ENCODE measurements at places on chromosomes 2 and 18.

- DNase-seq: no peak
These were observed 36.6 kb downstream of the EHBP1 start for GRCh38 chr2:62741954-62742722.

GRCh38 chr18:3456686-3457069, 6.7 kb downstream of the TGIF1 start:
- no peak for DNase-seq

DNA sequence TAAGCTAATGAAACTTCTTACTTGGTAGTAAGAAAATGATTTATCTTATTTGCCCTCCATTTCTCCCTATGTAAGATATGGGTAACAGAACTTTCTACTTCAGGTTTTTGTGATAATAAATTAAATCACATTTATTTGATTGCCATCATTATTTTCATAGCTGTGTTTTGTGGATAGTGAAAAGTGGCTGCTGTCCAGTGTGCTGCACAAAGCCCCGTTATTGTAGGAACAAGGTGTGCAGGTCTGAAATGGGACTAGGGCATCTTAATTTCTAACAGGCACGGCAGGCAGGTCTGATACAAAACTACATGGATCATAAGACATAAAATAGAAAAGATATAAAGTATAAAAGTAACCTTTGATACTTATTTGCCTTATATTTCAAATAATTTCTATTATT, 51.6 kb upstream of the THSD7B start:
- DNase-seq: no peak

DNA sequence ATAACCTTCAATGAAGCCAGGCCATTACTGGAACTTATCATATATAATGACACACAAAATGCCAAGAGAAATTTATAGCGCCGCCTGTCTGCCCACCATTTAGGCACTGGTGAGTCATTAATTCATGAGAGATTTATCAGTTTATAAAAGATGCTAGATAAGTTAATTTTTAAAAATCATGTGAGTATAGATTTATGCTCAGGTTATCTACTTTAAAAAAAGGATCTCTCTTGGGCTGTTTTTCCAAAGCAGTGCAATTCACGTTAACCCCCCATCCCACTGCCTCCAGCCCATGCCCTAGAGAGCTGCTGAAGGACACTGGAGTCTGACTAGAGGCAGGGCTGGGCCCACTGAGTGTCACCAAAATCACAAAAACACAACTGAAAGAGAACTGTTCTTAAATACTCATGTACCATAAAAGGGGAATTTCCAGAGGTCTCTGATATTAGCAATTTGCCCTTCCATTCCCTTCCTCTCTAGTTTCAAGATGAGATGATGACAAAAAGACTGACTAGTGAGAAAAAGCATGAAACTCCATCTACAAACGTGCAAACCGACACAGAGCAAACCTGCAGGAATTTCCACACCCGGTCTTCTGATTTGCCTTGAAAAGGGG, 160.8 kb downstream of the BCL2 start:
- DNase-seq: no peak

DNA sequence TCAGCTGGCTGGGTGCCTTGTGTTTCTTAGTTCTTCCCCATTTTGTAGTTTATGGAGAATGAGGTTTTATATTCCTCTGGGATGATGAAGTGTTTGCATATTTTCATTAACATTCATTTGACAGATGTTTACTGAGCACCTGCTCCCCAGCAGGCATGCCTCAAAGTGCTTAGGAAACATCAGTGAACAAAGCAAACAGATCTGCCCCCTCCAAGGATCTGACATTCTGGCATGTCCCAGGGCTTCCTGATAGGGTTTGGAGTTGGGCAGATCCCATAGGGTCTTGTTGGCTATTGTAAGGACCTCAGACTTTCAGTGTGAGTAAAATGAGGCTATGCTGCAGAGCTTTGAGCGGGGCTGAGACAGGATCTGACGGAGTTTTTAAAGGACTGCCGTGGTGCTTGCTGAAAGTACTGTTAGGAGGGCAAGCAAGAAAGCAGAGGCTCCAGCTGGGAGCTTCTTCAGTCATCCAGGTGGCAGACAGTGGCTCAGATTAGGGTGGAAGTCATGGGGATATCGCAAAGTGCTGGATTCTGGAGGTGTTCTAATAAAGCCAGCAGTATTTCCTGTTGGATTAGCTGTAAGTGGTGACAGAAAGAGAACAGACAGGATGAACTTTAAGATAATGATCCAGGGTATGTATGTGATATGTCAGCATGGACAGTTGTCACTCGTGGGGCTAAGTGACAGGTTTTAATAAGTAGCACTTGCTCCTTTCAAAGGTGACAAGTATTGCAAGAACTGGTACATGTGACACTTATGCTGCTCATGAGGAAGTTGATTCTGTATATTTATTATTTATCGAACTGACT, 11.3 kb upstream of the IAH1 start:
- DNase-seq: peak; percentile 63

GRCh38 chr2:33891616-33892015, 292.5 kb upstream of the FAM98A start:
- DNase-seq: no peak

GRCh38 chr2:68452158-68452900, 14.8 kb downstream of the FBXO48 start:
- DNase-seq: no peak

GRCh38 chr18:6885992-6886796, 156.7 kb downstream of the ARHGAP28 start:
- DNase-seq: peak; percentile 29
